Stimulated activated CD8-positive, alpha-beta memory T cell treated with anti-CD3 and anti-CD28 coated beads, Interleukin-4, amount 100 ng/mL, for 48 hours (primary cell): ENCODE measurements at places on chromosomes 2 and 18.
A peak's percentile ranks its signal among the peaks of the same experiment; 100 is the strongest.

GRCh38 chr2:128392207-128392606 is 73.5 kb upstream of the HS6ST1 start:
- no peak for DNase-seq

GRCh38 chr2:26169226-26169625 is 3.7 kb upstream of the GAREM2 start:
- no peak for DNase-seq

- DNase-seq = no peak
Measured at GRCh38 chr2:419687-420317, 131.9 kb upstream of the ALKAL2 start.

GRCh38 chr2:96579422-96579821 is 42.9 kb downstream of the ARID5A start:
- no peak for DNase-seq

GRCh38 chr2:160984426-160985077 is 175.7 kb upstream of the TANK start:
- DNase-seq = no peak

DNA sequence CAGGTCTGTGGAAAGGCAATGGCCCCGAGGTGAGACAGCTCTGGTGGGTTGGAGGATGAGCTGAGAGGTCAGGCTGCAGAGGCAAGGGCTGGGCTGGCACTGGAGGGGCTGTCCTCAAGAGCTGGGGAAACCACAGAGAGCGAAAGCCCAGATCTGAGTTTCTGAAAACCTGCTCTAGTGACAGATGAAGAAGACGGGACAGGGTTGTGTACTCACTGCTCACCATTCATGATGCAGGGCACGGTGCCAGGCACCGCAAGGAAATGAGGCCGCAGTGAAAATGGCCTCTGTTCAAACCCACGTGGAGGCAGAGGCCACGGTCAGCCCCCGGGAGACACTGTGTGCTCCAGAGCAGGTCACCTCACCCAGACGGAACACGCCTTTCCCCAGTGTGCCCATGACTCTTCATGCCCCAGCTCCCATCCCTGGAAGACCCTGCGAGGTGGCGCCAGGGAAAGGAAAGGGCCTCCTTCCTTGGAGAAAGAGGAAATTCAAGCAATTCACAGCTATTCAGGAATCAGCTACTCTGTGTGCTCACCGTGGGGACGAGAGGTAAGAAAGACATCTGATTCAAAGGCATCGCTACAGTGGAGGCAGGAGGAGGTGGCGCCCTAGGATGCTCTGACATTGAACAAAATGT is 24.3 kb upstream of the ID2 start:
- no peak for DNase-seq

- no peak for DNase-seq
Measured at GRCh38 chr18:10792181-10792580, 266.4 kb downstream of the NAPG start.

DNA sequence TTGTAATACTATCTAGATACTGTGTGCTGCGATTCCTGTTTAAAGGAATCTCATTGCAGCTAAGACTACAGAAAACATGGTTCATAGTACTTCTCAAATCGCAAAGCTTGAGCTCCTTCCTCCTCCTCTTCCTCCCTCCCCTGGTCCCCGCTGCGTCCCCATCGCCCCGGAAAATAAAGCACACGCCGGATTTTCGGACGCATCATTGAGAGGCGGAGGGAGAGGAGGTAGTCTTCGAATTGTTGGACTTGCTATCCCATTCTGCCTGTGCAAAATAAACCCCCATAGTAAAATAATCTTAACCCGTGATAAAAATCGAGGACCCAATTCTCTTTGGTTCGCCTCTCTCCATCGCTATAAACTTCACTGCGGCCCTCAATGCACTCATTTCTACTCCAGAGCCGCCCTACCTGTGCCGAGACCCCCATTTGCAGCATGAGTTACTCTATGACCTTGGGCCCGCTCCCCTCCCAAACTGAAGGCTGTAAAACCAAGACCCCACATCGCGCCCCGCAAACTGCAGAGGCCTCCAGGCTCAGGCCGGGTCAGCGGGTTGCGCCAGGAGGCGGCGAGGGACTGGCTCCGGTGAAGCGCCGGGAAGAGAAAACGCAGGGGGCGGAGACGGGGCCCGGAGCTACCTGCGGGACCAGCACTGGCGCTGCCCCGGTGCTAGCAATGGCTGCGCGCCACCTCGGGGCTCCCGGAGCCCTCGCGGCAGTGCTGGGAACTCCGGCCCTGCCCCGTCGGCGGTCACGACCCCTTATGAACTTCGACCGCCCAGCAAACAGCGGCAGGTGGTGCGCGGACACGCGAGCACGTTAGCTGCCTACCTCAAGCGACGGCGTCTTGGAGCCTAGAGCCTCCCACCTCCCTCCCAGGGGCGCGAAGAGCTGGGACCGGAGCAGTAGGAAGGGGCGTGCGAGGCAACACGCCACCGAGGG is 649 bp downstream of the ESCO1 start:
- peak; percentile 36 for DNase-seq

DNA sequence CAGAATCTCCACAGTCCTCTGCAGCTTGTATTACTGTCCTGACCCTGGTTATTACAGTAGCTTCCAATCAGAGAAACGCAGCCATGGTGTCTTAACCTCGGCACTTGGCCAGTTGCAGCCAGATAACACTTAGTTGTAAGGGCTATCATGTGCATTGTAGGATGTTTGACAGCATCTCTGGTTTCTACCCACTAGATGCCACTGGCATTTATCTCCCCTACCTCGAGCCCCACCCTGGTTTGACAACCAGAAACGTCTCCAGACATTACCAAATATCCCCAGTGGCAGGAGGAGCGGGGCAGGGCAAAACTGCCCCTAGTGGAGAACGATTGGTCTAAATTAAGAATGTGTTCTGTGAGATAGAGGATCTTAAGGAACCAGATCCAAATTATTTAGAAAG is 13.1 kb downstream of the DSG2 start:
- no peak for DNase-seq

DNA sequence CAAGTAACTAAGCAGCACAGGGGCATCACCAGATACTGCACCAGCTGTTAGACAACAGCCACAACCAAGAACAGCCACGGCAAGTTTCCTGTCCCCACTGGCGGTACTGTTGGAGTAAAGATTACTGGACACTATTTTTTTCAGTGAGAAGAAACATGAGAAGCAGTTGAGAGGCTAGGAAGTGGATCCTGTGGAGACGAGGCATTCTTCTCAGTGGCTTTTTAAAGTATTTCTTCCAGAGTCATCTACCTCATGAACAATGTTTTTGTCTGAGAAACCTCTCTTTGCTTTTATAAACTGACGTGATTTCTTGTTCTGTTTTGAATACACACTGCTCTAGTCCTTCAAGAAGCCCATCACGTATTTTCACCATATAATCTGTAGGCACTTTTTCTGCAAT is 18.8 kb downstream of the TM4SF20 start:
- no peak for DNase-seq

GRCh38 chr2:50455351-50455939 is 576.5 kb downstream of the NRXN1 start:
- no peak for DNase-seq

DNA sequence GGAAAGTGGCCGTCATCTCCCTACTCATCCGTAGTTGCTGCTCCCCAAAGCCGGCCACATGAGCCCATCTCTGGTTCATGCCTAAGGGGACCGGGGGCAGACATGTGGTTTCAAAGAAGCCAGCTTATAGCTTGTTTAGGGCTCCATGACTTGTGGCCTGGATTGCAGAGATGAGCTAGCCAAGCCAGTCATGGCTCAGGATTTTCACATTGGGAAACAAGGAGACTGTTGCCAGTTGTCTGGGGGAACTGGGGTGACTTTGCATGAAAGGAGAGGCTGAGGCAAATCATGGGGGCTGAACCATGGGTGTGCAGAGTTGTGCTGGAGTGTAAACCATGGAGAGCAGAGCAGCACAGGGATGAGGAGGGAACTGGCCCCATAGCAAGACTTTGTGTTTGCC is 183.0 kb upstream of the APCDD1 start:
- no peak for DNase-seq

- DNase-seq = no peak
Measured at GRCh38 chr18:72848503-72849237, 19.1 kb downstream of the NETO1 start.

DNA sequence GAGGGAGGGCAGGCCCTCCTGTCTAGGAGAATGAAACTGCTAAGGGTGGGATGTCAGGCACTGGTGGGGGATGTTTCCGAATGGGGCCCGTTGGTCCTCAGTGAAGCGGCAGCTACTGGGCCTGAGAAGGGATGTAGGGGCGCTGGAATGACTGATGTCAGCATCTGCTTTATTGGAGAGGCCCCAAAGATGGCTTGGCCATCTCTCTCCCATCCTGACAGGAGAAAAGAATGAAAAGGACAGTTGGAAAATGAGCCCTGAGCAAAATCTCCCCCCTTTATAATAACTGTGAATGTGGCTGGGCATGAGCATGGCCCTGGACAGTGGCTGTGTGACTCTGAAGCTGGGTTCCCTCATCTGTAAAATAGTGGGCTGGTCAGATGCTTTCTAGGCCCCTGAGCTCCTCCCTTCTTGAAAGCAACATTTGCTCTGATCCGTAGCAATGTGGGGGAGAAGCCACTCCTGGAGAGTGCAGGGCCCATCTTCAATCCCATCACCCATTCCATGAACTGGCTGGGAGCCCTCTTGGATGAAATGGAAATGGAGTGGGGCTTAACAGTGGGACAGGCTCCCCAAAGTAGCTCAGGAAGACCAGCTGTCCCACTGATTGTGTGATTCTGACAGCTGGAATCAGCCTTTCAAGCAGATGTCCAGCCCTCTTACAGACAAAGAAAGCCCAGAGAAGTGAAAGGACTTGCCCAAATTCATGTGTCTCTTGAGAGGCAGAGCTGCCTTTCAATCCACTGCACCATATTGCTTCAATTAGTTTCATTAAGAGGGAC is 232.7 kb upstream of the SMAD2 start:
- no peak for DNase-seq

GRCh38 chr2:224208443-224208842 is 169.4 kb upstream of the SERPINE2 start:
- DNase-seq = no peak

- DNase-seq = no peak
Measured at GRCh38 chr2:226738821-226739544, 60.6 kb downstream of the IRS1 start.
